ENCODE measurements at places on chromosomes 3 and 15. TPM values are rescaled to one million over a fixed set of nuclear protein-coding genes. Genes with fewer than 3 reads are reported as not detected.

The LARP6 gene
- 211 TPM for total RNA-seq

The TMEM158 gene
- 453 TPM for total RNA-seq

The AVEN gene
- total RNA-seq = 33.5 TPM

The ATG3 gene
- total RNA-seq = 84.3 TPM

The FANCD2OS gene
- total RNA-seq = not detected

The WDR49 gene
- not detected for total RNA-seq

The EFCAB12 gene
- under 0.01 TPM for total RNA-seq

The IQCF5 gene
- total RNA-seq = not detected

All from placental pericyte (primary cell).